Gastrocnemius medialis (tissue), 4 donors: ENCODE measurements at places on chromosomes 5 and 9. TPM values are rescaled to one million over a fixed set of nuclear protein-coding genes. Genes with fewer than 3 reads are reported as not detected.

GRCh38 chr9:91914404-91914803, 35.6 kb downstream of the ROR2 start:
- no peak for DNase-seq

DNA sequence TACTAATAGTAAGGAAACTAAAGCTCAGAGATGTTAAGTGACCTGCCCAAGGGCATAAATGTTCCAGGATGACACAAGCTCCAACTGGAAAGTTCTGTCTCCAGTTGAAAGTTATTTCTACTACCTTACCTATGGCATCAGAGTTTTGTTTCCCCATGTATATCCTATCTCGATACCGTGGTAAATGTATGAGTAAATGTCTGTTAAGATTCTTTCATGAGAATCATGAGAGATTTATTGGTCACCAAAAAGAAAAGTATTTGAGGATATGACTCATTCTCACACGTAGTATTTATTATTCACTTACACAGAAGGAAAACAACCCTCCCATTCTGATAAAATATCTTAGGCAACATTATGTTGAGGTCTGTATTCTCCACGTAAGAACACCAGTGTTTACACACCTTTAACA, 11.1 kb upstream of the SHOC1 start:
- no peak for DNase-seq

TAS2R1 gene
- not detected for total RNA-seq

DNA sequence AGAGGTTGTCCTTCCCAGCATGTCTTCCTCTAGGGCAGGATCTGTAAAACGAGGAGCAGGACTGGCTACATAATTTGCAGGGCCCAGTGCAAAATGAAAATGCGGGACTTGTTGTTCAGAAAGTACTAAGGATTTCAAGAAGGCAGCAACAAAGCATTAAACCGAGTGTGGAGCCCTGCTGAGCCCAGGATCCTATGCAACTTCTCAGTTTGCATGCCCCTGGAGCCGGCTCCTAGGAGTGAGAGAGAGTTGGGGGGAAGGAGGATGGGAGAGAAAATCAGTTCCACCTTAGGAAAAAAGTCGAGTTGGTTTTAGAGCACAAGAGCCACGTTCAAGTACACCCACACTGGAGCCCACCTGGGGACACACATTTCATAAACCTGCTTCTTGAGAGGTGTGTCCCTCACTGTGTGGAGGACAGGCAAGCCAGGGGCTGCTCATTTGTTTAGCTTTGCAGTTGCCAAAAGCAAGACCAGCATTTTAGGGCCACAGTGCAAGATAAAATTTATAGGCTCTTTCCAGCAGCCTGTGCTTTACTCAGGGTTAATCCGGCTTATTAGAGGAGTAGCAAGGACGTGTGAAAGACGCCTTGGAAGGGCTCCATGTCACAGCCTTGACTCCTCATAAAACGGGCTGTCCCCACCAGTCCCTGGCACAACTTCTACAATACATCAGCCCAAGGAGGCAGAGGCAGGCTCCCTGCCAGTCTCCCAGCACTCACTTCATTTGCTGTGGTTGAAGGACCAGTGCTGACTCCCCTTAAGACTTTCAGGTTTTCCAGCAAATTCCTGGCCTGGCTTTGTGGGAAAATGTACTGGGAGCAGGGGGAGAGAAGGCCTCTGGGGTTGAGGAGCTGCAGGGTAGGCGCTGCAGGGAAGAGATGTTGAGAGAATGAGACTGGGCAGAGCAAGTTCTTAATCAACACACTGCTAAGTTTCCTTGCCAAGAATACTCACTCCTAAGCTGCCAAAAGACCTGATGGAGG, 159.7 kb upstream of the SEMA6A start:
- no peak for DNase-seq

GRCh38 chr5:172623313-172623980, 17.6 kb upstream of the NEURL1B start:
- DNase-seq = no peak

FGF18 gene
- total RNA-seq = not detected

- no peak for DNase-seq
These were observed 11.9 kb upstream of the COL15A1 start for GRCh38 chr9:98931600-98932389.

GRCh38 chr5:32767948-32768467, 56.9 kb downstream of the NPR3 start:
- peak; percentile 18 for DNase-seq
